ENCODE measurements at places on chromosomes 2 and 18.

DNA sequence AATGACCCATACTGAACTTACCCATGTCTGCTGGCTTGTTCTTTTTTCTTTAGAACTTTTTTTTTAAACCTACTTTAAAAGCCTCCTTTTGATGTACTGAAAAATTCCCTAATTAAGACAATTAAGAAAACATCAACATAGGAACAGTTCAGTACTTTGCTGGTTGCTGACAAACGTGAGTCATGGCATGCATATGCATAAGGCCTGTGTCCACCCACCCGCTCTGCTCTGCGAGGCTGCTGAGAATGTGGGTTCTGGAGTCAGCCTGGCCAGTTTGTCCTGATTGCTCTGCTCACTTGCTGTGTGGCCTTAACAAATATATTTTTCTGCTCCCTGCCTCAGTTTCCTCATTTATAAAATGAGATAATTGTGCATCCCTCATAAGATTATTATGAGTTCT lies 27.3 kb downstream of the LAMA3 start:
- no peak for DNase-seq

GRCh38 chr18:13048061-13048595 lies 57.0 kb downstream of the CEP192 start:
- no peak for DNase-seq

DNA sequence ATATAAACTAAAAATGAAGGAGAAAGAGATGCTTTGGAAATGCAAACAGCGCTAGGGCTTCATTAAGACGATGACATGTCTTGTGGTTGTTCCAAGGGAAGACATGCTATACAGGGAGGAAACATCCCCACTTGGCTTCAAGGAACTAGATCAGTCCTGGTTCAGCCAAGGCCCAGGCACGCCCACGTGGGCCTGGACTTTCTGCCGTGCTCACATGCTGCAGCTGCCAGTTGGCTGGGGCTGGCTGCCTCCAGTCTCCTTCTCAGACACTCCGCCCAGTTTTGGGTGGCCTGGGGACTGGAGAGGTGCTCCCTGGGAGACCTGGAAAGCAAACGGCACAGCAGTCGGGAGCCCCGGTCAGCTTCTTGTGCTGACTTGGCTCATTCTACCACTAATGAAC lies 109.6 kb downstream of the GLI2 start:
- DNase-seq = no peak

GRCh38 chr2:120541553-120541932 lies 194.1 kb upstream of the GLI2 start:
- DNase-seq = no peak

GRCh38 chr2:18096836-18097405 lies 218.5 kb downstream of the KCNS3 start:
- no peak for DNase-seq

DNA sequence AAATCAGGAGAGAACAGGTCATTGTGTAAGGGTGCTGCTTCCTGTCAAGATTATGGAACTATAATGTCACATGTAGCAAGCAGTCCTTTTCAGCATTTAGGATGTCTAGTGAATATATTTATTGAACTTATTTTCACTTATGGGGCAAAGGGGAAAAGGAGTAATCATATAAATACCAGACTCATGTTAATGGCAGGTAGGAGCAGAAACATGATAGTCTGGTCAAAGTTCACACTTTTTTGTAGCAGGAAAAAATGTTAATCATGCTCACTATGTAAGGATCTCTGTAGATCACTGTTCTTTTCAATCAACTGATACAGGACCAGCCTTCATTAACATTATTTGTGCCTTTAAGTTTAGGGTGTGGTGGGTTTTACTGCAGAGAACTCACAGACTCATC lies 219.0 kb downstream of the STK39 start:
- DNase-seq = no peak

GRCh38 chr18:75823471-75823870 lies 396.0 kb upstream of the SMIM21 start:
- DNase-seq = no peak

DNA sequence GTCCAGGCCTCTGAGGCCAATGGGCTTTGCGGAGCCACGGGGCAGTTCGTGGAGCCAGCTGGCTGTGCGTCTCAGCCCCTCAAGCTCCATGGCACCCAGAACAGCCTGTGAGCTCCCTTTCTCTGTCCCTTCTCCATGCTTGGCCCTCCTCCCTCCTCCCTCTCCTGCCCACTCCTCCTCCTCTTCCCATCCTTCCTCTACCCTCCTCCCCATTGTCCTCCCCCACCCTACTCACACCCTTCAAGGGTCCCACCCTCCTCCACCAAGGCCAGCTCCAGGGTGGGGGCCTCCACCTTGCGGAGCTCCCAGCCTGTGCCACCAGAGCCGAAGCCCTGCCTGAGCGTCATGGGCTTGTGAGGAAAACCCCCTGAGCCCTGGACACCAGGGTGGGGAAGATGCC lies 269.0 kb downstream of the ATAD2B start:
- DNase-seq = no peak
